ENCODE measurements at places on chromosomes 3 and 15. TPM values are rescaled to one million over a fixed set of nuclear protein-coding genes. Genes with fewer than 3 reads are reported as not detected.

- peak overlapping the region; percentile 4 for H3K27ac ChIP-seq
- no peak for DNase-seq
- peaks cover 3% of the 10 kb centered on the region for H3K4me1 ChIP-seq
- H3K36me3 ChIP-seq: peaks cover 6% of the 10 kb centered on the region
- H3K27me3 ChIP-seq: no peaks in the 10 kb centered on the region
Observed at GRCh38 chr15:49287481-49287880, 117.4 kb downstream of the GALK2 start.

GRCh38 chr3:42868841-42869240 lies 6.8 kb downstream of the CYP8B1 start:
- H3K36me3 ChIP-seq: no peaks in the 10 kb centered on the region
- DNase-seq: no peak
- no peaks in the 10 kb centered on the region for H3K4me1 ChIP-seq
- H3K27me3 ChIP-seq: peaks cover 28% of the 10 kb centered on the region
- no peak overlapping the region for H3K4me3 ChIP-seq

- H3K4me1 ChIP-seq: peaks cover 2% of the 10 kb centered on the region
- no peaks in the 10 kb centered on the region for H3K27me3 ChIP-seq
- peak; percentile 53 for DNase-seq
- H3K27ac ChIP-seq: peak overlapping the region; percentile 98
- H3K4me3 ChIP-seq: peak overlapping the region; percentile 97
Observed at GRCh38 chr15:72472992-72473610, 1.0 kb upstream of the ARIH1 start.

DNA sequence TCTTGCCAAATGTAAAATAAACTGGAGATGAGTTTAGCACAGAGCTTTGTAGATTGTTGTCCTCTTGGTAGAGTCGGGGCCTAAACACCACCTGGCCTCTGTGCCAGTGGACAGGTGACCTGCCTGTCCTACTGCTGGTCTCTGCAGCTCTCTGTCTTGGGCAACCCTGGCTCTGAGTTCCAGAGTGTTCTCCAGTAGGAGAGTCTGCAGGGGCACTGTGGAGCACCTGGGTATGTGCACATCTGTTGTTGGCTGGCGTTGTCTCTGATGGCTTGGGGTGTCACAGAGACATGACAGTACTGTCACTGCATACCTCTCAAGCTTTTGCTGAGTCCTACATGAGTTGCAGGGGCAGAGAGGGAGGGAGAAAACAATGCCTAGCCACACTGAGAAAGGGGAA lies 112.6 kb downstream of the IGF1R start:
- no peaks in the 10 kb centered on the region for H3K27me3 ChIP-seq
- H3K27ac ChIP-seq: no peak overlapping the region
- H3K36me3 ChIP-seq: no peaks in the 10 kb centered on the region
- no peak for DNase-seq

DNA sequence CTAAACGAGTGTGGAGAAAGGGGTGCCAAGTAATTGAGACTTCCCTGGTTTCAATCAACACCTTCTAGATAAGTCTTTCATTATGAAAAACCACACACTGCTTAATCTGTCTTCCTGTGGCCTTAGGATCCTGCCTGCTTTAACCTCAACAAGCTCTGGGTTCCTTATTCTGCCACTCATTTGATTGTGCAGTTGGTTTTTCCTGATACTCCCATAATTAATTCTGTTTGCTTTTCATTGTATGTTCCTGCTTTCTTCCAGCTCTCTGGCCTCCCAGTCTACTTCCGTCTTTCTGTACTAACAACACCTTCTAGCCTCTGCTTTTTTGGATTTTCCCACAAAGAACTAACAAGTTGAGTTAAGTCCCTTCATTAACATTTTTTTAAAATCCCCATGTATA lies 20.2 kb upstream of the GCNT3 start:
- DNase-seq: no peak
- no peaks in the 10 kb centered on the region for H3K36me3 ChIP-seq
- peaks cover 2% of the 10 kb centered on the region for H3K27me3 ChIP-seq
- no peaks in the 10 kb centered on the region for H3K4me1 ChIP-seq
- H3K4me3 ChIP-seq: no peak overlapping the region

GRCh38 chr3:71681224-71681668 lies 44.0 kb downstream of the EIF4E3 start:
- H3K4me3 ChIP-seq: no peak overlapping the region

The LYZL4 gene
- not detected for polyA plus RNA-seq

Data from IMR-90 (cell line).